T-cell (primary cell): ENCODE measurements at places on chromosomes 7 and 10.

DNA sequence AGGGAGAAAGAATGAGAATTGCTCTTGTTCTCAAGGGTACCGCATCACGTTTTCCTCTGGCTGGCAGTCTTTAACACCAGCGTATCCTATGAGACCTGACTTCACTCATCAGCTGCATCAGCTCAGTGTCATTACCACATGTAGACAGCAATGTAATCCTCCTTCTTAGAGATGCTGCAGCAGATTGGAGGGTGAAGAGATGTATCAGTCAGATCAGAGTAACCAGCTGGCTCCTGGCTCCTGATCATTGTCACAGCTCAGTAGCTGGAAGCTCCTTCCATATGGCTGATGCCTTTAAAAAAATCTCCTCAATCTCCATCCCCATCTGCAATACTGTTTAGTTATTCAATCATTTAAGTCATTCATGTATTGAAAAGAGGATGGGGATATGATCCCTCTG, 39.7 kb upstream of the EPHB6 start:
- DNase-seq: no peak

DNA sequence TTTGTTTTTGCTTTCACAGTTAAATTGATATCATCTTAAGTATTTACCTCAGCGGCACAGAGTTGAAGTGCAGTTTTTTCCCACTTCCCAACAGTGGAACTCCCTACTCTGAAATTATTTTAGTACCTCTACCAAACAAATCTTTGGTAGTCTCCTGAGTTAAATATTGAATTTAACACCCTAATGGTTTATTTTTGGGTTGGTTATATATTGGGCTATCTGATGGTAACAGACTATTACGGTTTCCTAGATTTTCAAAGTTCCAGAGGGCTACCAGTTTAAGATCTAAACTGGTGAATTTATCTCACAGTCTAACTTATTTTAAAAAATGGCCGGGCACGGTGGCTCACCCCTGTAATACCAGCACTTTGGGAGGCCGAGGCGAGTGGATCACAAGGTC, 1.3 kb downstream of the ZNF277 start:
- no peak for DNase-seq

DNA sequence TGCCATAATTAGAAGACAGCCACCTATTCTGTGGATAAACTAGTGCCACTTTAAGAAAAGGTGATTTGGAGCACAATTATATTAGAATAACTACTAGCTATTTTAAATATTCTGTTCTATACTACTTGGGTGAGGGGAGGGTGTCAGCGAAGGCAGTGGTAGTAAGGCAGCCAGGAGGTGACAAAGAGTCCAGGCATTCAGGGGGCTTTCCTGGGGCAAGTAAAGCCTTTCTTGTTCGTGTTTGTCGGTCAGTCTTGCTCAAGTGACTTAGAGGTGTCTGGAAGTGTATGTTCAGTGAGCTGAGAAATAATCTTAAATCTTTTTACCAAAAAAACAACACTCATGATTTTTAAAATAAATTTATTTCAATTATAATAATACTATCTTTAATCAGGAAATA, 34.4 kb downstream of the ADD3 start:
- no peak for DNase-seq

DNA sequence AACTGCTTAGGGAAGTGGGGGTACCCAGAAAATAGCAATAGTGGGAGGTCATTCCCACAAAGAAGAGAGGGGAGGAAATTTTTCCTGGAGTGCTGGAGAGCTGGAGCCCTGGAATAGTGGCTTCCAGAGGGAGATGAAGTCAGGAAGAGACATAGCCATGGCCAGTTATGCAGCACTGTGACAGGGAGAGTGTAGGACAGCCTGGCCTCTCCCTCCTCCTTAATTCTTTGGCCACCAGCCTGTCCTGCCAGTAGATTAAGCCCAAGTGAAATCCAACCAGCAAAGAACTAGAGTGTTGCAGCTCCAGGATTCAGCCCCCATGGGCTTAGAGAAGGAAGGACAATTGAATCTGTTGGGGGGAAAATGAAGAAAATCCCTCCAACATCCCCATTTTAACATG, 130.5 kb downstream of the HDAC9 start:
- no peak for DNase-seq

DNA sequence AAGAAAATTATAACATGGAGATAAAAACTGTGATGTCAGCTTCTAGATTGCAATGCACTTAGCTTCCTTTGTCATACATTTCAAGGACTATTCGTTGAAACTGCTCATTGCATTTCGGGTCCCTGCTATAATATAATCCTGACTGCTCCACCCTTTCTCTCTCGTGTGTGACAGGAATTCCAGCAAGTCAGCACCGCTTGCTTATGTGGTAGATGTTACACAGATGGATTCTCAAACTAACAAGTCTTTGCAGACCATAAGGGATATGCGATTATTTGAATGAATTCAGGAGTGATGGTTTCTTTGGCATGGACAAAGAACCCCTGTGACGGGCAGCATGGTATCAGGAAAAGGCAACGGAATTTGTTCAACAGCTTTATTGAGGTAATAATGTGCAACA, 184.0 kb downstream of the GRID1 start:
- DNase-seq: no peak

- DNase-seq: no peak
Measured at GRCh38 chr10:109959259-109960145, 36.2 kb upstream of the XPNPEP1 start.

- no peak for DNase-seq
Measured at GRCh38 chr7:80392229-80393169, 119.4 kb downstream of the GNAT3 start.

DNA sequence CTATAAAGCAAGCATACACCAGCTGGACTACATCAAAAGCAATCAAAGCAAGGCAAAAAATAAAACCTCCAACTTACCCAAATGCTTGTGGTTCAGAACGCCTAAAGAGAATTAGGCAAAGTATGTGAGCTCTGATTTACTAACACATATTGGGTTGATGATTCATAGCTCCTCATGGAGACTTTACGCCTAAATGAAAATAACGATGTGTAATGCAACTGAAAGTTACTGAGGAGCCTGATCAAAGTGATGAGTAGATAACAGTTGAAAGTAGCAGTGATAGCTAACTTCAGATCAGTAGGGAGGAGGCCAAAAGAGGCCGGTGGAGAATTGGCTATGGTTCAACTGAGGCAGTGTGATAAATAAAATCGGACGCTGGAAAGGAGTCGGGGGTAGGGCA, 85.0 kb downstream of the MPP7 start:
- DNase-seq: no peak

DNA sequence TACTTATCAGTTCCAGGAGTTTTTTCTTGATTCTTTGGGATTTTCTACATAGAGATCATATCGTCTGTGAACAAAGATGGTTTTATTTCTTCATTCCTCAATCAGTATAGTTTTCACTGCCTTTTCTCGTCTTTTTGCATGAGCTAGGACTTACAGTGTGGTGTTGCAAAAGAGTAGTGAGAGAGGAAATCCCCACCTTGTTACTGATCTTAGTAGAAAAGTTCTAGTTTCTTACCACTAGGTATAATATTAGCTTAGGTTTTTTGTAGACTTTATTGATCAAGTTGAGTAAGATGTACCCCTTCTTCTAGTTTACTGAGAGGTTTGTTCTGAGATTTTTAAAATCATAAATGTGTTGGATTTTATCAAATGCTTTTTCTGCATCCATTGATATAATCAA, 123.3 kb downstream of the TMEM26 start:
- DNase-seq: no peak

DNA sequence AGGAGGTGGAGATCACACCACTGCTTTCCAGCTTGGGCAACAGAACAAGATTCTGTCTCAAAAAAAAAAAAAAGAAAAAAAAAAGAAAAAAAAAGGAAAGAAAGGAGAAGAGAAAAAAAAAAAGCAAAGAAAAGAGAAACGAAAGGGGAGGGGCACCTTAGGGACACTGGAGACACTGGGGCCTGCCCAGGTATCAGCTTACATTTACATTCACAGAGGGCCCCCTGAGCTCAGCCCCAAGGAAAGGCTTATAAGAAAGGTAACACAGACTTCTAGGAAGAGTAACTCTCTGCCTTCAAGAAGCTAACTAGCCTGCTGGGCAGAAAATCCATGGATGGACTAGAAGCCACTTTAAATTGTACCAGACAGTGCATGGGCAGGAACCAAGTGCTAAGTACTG, 108.8 kb downstream of the NPY start:
- no peak for DNase-seq

DNA sequence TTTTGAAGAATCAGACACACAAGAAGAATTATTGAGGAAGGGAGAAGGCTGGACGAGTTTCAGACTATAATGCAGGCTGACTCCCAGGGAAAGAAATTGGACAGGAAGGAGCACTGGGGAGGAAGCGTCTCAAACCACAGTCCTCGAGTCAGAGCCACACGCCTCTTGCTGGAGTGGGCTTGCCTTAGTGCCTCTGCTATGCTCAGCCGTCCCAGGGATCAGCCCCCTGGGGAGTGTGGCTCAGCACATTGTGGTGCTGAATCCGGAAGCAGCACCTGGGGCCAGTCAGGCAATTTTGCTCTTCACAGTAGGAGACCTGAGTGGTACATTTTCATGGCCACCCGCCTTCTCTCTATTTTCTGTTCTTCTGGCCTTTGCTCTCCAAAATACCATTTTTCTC, 67.4 kb upstream of the SLC35G1 start:
- no peak for DNase-seq

DNA sequence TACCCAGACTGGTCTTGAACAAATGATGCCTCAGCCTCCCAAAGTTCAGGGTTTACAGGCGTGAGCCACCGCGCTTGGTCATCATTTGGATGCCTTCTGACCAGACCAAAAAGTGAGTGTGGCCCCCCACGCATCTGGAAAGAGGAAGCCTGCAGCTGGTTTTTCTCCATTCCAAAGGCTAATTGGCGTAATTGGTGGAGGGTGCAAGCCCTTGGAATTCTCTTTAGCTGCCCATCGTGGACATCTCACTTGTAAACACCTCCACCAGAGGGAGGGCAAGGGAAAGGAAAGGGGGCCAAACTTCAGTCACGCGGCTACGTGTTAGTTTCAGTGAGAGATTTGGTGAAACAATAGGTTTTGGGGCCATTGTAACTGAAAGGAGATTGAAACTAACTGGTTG, 4.1 kb upstream of the ARHGAP21 start:
- no peak for DNase-seq

DNA sequence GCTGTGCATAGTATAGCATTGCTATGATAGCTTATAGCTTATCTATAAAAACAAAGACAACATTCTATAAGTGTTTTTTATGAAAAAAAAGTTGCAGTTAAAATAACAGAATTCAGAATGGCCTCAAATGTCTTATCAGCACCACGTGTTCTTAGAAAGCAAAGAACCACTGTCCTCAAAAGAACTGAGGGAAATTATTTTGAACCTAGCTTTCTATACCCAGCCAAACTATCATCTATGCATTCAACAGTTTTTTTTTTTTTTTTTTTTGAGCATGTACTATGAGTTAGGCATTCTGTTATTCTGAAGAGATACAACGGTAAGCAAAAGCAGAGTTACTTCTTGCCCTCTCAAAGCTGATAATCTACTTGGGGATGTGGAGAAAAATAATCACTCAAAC, 247.8 kb downstream of the CREB5 start:
- no peak for DNase-seq

DNA sequence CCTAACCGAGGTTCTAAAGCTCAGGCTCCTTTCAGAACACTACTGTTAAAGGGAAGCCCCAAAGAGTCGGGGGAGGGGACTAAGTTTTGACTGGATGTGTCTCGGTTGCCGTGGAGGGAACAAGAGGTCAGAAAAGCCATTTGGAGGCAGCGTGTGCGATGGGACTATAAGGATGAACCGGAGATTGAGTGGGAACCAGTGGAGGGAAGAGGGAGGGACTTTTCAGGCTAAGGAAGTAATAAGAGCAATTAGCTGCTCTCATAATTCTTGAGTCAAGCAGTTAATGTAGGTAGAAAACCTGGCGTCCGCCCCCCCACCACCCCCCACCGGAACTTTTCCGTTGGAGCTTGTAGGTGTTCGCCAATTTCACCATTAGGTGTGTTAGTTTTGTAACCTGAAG, 491 bp upstream of the AKAP9 start:
- peak; percentile 2 for DNase-seq

DNA sequence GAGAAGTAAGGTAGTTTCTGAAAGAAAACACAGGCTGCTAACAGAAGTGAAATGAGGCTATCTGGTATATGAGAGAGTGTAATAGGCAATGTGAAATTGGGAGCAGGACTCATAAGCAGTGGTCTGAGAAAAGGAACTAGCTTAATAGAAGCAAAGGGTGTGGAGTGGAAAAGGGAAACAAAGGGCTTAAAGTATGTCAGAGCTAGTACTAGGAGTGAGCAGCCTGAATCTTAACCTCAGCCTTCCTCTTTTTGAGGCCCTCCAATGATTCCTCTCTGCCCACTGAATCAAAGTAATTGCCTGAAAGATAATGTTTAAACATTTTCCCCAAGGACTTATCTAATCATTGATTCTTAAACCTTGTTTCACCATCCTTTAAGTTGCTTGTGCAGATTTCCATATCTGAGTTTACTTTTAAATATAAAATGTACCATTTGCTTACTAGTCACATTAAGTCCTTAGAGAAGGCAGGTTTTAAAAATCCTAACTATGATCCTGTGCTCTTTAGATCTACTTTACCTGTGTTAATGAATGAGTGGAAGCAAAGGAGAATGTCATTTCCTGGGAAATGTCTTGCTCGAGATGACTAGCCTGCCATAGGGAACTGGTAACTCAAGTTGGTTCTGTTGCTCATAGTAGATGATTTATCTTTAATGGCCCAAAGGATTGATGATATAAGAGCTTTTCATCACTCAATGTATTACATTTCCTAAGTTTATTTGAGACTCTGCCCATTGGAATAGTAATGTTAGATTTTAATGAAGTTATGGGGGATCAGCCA, 155.0 kb downstream of the SKAP2 start:
- DNase-seq: no peak

DNA sequence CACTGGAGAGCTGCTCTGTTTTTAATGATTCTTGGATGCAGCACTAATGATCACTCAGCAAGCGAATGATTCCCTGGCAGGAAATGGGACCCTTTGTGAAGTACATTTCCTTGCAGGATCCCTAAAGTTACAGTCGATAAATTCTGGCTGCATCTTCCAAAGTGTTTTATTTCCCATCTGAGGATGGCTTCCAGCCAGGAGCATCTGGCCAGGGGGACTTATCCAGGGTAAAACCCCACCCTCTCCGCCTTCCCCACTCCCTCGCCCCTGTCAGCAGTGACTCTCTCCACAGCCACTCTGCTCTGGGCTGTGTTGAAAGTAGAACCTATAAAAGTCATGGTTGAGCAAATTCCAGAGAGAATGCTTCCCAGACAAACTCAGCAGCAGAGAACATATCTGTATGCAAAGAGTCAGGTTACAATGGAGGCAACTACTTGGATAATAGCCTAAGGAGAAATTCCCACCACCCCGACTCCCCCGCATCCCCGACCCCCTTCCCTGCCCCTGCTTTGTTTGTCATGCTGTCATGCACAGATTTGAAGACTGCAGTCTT, 111.0 kb upstream of the ANLN start:
- no peak for DNase-seq

GRCh38 chr7:231030-231857, 38.9 kb downstream of the FAM20C start:
- DNase-seq: no peak

DNA sequence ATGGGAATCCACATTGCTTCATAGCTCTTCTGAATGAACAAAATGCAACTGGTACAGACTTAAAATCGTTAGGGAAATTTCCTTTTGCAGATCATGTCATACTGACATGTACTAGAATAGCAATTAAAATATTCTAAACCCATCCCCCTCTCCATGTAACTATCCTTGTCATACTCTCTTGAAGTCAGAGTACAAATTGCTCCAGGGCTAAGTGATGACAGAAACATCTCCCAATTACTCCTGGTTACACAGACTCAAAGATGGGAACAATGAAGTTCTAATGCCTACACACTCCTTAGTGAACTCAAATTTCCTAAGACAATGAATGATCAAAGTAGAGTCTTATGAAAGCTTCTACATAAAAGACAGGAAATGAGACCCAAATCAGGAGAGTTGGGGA, 87.2 kb downstream of the PDE1C start:
- no peak for DNase-seq
